SK-N-SH treated with all-trans-retinoic acid at 6 μM for 48 hours (cell line): ENCODE measurements at places on chromosomes 6 and 20.

DNA sequence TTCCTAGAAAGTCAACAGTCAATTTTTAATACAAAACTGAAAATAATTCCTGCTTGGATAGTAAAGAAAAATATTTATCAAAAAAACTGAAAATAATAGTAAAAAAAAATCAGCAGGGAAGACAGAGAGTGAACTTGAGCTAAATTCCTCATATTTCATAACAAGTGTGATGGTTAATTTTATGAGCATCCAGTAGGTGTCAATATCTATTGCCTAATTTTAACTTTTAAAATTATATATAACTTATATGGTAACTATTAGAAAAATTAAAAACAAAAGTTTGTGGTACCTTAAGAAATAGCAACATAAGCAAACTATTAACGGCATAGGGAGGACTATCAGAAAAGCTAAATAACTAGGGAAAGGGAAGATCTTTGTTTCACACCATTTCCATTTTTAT is 2.1 kb downstream of the EPM2A start:
- ATAC-seq: no peak

DNA sequence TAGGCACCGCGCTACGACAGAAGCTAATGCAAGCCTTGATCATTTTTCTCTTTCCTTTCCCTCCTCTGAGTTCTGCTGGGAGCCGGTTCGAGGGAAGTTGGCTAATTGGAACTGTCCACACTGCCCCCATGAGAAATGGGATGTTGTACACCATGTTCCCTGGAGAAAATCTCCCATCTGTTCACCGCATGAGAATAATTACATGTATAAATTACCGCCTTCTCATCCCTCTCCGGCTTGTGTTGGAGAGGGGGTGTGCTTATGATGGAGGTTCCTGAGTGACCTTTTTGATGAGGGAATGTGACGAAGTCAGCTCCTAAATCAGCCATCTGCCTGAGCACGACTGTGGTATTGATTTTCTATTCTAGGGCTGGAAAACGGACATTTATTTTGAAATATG is 320.2 kb upstream of the SULF2 start:
- no peak for ATAC-seq

DNA sequence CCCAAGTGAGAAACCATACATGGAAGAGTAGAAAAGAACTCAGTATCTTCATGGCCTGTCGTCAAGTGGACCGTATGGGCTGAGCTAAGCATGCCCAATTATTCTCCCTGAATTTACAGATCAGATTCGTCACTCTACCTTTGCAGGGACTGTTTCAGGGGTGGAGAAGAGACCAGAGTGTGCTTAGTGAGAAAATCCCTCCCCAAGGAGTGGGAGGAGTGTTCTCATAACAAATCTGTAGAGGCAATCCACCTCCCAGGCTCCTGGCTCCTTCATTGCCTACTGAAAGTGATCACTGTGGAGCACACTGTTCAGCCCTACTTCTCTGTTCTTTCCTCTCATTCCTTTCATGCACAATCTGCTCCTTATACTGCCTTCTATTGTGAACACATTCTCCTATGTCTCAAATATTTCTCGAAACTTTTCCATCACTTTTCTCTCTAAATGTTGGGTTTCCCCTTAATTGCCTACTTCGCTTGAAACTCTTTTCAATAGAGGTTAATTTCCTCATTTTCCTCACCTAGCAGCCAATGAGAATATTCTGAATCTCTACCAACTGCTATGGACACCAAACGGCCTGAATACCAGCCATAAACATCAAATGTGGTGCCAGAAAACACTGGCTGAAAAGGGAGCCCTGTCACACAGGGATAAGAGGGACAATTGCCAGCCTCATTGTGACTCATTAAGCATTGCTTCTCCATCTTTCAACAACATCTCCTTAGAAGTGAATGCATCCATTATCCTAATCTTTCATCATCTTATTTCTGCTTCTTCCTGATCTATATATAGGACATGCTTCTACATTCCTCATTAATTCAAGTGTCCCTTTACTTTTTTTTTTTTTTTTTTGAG is 398.3 kb downstream of the UTRN start:
- no peak for ATAC-seq

DNA sequence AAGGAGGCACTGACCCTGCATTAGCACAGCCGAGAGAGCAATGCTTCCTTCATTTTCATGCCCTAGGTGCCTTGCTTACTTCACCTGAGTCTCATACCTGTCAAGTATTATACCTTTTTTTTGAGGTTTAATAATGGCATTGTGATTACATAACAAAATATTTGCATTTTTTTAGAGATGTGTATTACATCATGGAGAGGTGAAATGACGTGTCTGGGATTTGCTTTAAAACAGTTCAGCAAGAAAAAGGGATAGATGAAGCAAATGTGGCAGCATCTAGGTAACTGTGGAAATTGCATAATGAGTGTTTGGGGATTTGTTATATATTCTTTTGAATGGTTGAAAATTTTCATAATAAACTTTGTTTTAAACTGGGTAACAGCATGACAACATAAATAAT is 48.9 kb downstream of the NKX2-2 start:
- ATAC-seq: no peak

GRCh38 chr6:40523505-40524172 is 63.5 kb downstream of the LRFN2 start:
- no peak for ATAC-seq
